Aorta (tissue), 5 donors: ENCODE measurements at places on chromosomes 12 and 14. TPM values are rescaled to one million over a fixed set of nuclear protein-coding genes. Genes with fewer than 3 reads are reported as not detected.

- DNase-seq = no peak
These were observed 424.4 kb downstream of the DAD1 start for GRCh38 chr14:22164616-22165015.

GRCh38 chr12:128843538-128843937, 9.7 kb upstream of the GLT1D1 start:
- DNase-seq = no peak

DNA sequence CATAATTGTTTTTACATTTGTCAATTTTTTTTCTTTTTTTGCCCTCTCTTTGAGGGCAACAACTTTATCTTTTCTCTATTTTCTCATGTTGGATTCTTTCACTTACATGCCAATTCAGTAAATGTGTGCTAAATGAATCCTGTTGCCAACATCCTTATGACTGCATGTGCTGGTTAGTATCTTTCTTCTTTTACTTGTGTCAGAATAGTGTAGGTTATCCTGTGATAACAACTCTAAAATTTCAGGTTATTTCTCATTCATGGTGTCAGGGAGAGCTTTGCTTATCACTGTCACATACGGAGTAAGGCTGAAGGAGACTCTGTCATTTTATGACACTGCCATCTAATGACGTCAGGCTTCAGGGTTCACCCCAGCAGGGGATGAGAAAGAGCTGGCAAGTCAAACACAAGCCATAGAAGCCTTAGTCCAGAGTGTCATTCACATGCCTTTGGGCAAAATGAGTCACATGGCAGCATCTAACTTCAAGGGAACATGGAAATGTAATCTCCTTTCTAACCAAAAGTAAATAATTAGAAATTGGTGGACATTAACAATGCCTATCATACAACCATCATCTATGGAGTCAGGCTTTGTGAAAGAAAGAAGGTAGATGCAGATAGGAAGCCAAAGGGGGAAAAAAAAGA, 242.5 kb upstream of the ATP2B1 start:
- no peak for DNase-seq

- DNase-seq = no peak
These were observed 781 bp downstream of the ADGRD1 start for GRCh38 chr12:130954544-130954831.

DNA sequence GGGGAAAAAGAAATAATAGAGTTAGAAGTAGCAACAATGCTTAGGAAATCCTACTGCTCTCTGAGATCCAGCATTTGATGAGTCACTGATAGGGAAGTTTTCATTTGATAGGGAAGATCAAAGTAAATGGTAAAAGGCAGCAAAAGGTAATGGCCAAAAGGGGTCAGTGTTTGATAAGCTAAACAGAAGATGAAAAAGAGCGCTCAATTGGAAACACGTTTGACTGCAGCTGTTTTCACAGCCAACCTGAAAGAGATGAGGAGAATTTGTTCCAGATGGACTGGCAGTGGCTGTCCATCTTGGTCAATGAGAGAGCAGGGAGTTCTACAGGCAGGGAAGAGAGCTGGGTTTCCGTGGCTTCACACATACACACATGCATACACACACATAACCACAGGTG, 264.2 kb downstream of the TMEM132C start:
- DNase-seq = no peak

GRCh38 chr14:49593016-49593415, 5.7 kb upstream of the LRR1 start:
- DNase-seq = no peak

GRCh38 chr14:24207104-24207551, 1.6 kb downstream of the TSSK4 start:
- no peak for DNase-seq

DNA sequence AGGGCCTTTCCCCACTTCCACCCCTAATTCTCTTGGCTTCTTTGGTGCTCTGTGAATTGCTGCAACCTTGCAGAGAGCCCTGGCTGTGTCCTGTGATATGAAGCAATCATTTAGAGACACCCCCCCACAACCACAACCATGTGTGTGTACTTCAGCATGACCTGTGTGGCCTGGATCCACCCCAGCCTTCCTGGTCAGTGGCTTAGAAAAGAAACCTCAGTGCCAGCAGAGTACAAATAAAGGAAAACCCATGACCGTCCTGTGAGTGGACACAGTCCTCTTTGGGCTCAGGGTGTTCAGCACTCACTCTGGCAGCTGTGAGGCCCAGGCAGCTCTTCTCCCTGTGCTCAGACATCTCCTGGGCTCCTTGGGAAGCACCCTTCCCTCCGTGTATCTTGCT, 206.6 kb upstream of the DIO3 start:
- DNase-seq = peak; percentile 40

DNA sequence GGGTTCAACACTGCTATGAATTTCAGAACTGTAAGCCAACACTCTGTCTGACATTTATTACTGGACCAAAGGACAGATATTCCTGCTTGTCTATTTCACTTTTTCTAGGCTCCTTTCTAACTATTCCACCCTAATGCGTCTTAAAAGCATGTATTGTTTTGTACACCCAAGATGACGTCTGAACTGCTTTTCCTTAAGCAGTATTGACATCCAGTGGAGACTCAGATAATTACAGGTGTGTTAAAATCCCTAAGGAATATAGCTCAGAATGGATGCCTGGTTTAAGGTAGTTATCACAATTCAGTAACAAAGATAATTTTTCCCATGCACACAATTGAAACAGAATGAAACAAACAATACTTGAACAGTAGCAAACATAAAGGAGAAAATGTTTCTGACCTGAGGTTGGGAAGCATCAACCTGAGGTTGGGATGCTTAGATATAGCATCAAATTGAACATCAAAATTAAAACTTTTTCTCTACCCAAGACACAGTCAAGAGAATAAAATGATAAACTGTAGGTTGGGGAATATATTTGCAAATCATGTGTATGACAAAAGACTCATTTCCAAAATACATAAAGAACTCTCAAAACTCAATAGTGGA, 93.7 kb upstream of the PTPRR start:
- DNase-seq = no peak

- no peak for DNase-seq
These were observed 207.2 kb downstream of the SLC5A8 start for GRCh38 chr12:101002696-101003419.

- DNase-seq = no peak
These were observed 807 bp upstream of the SLC16A7 start for GRCh38 chr12:59594943-59595500.

GRCh38 chr12:58171914-58172313, 230.5 kb downstream of the ATP23 start:
- no peak for DNase-seq

DNA sequence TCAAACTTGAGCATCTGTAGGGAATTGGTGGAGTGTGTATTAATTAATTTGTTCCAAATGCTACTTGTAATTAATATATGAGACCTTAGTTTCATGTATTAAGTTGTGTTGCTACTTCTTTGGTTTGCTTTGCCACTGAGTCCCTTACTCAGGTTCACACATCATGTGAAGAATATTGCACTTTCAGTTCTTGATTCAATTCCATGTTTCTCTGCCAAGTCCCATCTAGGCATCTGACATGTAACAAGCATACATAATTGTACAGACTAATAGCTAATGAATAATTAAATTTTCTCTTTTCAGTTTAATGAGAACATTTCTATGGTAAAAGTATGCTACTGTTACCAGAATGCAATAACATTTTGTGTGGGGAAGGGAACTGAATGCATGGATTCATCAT, 640.0 kb downstream of the TMTC2 start:
- DNase-seq = no peak

GRCh38 chr14:34604995-34605394, 25.0 kb downstream of the SNX6 start:
- no peak for DNase-seq

GRCh38 chr12:102172436-102172835, 25.2 kb downstream of the PMCH start:
- DNase-seq = no peak

DNA sequence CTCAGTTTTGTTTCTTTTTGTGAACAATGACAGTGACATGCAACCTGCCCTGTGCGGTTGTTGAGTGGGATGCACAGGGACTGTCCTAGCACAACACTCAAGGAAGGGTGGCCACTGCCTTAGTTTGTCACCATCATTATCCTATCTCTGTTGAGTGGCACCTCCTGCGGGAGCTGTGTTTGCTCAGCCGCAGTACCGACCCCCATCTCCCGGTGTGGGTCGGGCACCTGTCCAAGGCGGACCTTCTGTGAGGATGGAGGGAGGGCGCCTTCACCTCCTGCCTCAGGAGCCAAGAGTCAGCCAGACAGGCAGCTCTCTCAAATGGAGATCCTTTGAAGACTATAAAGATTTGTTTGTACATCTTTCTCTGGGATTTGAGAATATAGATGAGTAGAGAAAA, 142.1 kb downstream of the TSPAN9 start:
- no peak for DNase-seq

- no peak for DNase-seq
These were observed 430.3 kb downstream of the RAD51B start for GRCh38 chr14:68249661-68250451.

DNA sequence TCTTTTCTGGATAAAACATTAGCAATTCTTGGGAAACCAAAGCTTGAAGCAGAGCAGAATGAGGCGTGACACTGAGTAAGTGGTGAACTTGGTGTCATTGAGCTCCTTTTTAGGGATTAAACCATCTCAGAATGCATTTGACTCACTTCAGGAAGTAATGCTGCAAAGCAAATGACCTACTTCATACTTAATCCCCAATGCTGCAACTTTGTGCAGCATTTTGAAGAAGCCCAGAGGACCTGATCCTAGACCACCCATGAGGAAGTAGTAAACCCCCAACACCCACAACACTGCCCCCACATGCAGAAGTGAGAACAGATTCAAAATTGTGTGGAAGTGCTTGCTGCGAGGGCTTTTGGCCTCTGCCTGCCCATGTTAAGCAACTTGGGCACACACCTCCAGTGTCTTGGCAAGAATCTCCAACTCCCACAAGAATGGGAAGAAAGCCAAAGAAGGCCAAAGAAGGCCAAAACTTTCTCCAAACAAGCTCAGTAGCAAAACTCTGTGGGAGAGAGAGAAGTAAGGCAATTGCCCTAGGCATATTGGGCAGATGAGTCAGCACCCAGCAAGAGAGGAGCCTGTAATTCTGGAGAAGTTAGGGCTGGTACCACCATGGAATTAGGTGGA, 69.2 kb upstream of the ETV6 start:
- DNase-seq = no peak

DNA sequence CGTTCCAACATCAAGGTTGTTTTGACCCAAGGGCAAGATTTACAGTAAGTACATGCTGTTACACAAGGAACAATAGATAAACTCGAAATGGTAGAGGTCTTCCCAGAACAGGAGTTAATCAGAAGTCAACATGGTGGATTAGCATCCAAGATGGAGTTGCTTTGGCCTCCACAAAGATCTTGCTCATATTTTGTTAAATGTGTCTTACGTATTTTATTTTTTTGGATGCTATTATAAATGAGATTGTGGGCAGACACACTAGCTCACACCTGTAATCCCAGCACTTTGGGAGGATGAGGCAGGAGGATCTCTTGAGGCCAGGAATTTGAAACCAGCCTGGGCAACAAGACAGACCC, 22.3 kb upstream of the RAB21 start:
- DNase-seq = no peak

GRCh38 chr12:8081251-8081920, 688 bp upstream of the NECAP1 start:
- DNase-seq = no peak

- no peak for DNase-seq
These were observed 495.8 kb upstream of the GARIN6 start for GRCh38 chr12:99151744-99152143.

- DNase-seq = no peak
These were observed 535.5 kb downstream of the FLRT2 start for GRCh38 chr14:86065407-86065806.

DNA sequence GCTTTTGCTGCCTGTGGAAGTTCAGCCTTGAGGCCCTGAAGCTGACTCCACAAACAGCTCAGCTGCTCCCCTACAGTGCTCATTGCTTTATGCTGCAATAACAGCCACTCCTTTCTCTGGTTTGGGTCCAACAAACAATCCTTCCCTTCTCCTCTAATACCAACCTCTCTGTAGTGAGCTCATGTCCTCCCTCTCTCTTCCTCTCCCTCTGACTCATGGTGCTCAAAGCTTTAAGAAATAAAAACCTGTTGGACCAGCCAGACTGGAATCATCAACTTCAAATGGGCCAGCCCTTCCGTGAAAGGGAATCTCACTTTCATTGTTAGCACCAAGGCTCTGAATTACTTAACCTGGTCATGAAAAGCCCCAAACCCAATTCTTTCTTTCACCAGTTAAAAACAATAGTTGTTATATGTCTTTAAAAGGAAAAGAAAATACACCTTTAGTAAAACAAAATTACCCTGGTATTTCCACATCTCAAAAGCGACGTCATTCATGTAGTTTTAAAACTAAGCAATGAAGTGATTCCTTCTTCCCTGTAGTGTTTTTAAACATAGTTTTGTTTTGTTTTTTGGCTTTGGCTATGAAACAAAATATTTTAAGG, 126.4 kb downstream of the DUSP6 start:
- DNase-seq = no peak

SMCO2 gene
- 0.52 TPM for total RNA-seq

SALL2 gene
- total RNA-seq = 9.2 TPM

GSKIP gene
- 11.2 TPM for total RNA-seq

DTX1 gene
- 4.2 TPM for total RNA-seq

OR6C2 gene
- not detected for total RNA-seq

AMN1 gene
- total RNA-seq = 11.7 TPM

SLC7A7 gene
- total RNA-seq = 16.7 TPM

KLRC4 gene
- 0.78 TPM for total RNA-seq

SUOX gene
- total RNA-seq = 17.7 TPM

RNU4-1 gene
- 1,718 TPM for total RNA-seq

NELL2 gene
- 1.1 TPM for total RNA-seq

IRAK3 gene
- 29.7 TPM for total RNA-seq

FOXN4 gene
- total RNA-seq = not detected
